Hematopoietic multipotent progenitor cell treated with erythropoietin and hydrocortisone succinate and interleukin-3 and kit ligand, for 15 days (in vitro differentiated cells): ENCODE measurements at places on chromosomes 3 and 15.

- DNase-seq: no peak
Observed at GRCh38 chr3:143396790-143397189, 277.2 kb downstream of the CHST2 start.

- DNase-seq: no peak
Observed at GRCh38 chr15:50458348-50459112, 34.3 kb downstream of the USP8 start.

- DNase-seq: no peak
Observed at GRCh38 chr3:113556946-113557335, 24.6 kb downstream of the SIDT1 start.

- DNase-seq: no peak
Observed at GRCh38 chr3:107275511-107275910, 101.7 kb upstream of the CCDC54 start.

DNA sequence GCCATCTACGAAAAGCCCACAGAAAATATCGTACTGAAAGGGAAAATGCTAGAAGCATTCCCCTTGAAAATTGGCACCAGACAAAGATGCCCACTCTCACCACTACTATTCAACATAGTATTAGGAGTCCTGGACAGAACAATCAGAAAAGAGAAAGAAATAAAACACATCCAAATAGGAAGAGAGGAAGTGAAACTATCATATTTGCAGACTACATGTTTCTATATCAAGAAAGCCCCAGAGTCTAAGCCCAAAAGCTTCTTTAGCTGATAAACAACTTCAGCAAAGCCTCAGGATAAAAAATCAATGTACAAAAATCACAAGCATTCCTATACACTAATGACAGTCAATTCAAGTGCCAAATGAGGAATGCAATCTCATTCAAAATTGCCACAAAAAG, 15.6 kb downstream of the OR5K3 start:
- DNase-seq: no peak

DNA sequence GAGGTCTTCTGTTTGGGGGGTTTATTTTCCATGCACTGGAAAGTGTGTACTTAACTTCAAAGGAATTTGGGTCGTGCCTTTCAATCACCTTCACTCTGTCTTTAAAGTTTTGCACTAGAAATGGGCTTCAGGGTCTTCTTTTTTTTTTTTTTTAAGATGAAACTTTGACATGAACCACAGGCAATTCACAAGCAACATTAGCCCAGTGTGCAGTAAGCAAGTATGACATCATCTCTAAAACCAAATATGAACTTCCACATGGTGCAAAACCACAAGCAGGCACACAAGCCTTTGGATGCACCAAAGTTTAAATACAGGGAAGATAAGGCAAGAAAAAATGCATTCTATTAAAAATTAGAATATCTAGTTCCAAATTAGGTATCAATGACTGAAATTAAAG, 381.9 kb downstream of the ERC2 start:
- no peak for DNase-seq

DNA sequence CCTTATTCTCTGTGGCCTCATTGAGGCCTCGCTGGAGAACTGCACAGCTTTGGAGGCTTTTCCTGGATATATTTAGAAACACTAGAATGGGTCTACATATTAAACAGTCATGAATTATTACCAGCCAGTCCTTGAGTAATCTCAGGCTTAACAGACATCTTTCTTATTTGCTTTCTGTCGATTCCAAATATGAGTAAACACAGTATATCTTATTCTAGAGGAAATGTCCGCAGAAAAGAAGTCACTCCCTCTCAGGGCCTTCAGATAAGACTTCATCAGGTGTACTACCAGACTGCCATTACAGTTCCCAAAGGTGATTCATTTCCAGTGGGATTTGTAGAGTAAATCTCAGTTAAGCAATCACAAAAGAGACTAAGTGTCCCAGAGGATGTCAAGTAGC, 310.7 kb downstream of the RBMS3 start:
- no peak for DNase-seq

DNA sequence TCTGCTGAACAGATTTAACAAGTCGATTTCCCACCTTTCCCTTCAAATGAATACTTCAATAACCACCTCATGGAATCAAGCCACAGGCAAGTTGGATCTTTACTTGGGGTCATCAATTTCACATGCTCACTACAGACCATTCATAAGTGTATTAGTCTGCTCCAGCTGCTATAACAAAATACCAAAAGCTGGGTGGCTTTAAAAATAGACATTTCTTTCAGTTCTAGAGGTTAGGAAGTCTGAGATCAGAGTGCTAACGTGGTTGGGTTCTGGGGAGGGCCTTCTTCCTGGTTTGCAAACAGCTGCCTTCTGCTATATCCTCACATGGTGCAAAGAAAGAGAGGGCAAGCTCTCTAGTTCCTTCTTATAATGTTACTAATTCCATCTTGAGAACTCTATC, 5.1 kb downstream of the GPR176 start:
- DNase-seq: no peak

GRCh38 chr3:156670077-156670476, 4.3 kb upstream of the TIPARP start:
- no peak for DNase-seq

DNA sequence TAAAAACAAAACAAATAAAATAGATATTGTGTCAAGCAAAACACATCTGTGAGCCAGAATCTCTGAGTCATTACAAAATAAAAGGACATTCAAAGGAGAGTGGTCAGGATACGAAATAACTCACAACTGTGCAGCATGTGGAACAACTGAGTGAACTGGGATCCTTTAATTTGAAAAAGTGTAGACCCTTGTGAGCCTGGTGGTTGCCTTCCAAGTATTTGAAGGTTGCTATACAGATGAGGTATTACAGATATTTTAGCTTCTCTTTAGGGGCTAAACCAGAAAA, 26.7 kb downstream of the KCNMB2 start:
- DNase-seq: no peak

DNA sequence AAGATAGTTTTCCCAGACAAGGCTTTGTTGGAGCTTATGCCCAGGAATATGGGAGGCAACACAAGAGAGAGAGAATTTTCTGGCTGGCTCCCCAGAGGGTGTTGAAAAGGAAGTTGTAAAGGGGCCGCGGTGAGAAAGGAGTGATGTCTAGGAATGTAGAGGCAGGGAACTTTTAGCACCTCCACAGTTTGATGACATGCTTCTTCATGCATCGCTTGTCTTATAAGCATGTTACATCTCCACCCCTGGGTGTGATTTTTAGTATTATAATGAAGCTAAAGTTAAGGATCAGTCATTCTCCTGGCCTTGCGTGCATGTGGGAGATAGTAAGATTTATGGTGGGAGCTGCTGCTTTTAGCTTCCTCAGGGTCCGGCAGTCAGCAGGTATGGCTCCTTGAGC, 32.8 kb upstream of the TF start:
- DNase-seq: no peak

GRCh38 chr3:29826712-29827111, 545.8 kb downstream of the RBMS3 start:
- DNase-seq: no peak

- DNase-seq: no peak
Observed at GRCh38 chr3:123843668-123844067, 40.5 kb downstream of the MYLK start.
